ENCODE measurements at places on chromosomes 4 and X. TPM values are rescaled to one million over a fixed set of nuclear protein-coding genes. Genes with fewer than 3 reads are reported as not detected.
A peak's percentile ranks its signal among the peaks of the same experiment; 100 is the strongest.

The RHOXF1 gene
- total RNA-seq, result not detected

DNA sequence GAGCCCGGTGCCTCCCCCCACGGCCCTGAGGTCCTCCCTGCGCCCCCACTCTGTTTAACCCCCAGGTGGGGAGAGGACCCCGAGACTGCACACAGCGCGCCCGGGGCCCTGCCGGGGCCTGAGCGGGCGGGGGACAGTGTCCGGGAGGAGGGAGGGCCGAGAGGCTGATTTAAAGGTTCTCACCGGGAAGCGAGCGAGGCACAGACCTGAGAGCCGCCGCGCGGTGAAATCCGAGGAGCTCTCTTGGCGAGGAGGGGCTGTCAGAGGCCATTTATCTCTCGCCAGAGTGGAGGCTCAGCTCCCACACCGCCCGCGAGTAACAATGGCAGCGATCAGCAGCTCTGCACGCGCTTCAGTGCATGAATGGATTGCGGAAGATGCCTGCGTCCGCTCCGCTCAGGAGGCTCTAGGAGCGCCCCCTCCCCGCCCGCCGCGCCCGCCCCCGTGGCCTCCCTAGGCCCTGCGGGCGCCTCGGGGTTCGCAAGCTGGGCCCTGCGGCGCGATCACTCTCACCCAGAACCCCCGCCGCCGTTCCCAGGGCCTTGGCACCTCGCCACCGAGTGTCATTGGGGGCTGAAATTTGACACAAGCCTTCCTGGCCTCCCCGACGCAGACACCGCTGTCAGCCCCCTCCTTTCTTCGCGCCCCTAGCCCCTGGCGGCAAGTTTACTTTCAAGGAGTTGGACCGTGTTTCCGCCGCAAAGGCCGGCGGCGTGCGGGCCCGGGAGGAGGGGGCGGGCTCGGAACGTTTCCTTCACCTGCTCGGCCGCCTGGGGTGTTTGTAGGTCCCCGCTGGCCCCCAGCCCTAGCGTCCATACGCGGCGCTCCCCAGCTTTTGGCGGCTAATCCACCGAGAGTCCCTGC is 48.7 kb upstream of the BCOR start:
- H3K4me1 ChIP-seq, result peaks cover 10% of the 10 kb centered on the region
- H3K4me3 ChIP-seq, result peak overlapping the region; percentile 27
- no peak for DNase-seq

GRCh38 chr4:13171292-13172057 is 312.7 kb downstream of the RAB28 start:
- no peak overlapping the region for H3K27ac ChIP-seq
- H3K4me3 ChIP-seq, result no peak overlapping the region
- H3K4me1 ChIP-seq, result no peaks in the 10 kb centered on the region
- no peaks in the 10 kb centered on the region for H3K27me3 ChIP-seq
- H3K36me3 ChIP-seq, result no peaks in the 10 kb centered on the region

The PPAT gene
- 52.9 TPM for total RNA-seq

DNA sequence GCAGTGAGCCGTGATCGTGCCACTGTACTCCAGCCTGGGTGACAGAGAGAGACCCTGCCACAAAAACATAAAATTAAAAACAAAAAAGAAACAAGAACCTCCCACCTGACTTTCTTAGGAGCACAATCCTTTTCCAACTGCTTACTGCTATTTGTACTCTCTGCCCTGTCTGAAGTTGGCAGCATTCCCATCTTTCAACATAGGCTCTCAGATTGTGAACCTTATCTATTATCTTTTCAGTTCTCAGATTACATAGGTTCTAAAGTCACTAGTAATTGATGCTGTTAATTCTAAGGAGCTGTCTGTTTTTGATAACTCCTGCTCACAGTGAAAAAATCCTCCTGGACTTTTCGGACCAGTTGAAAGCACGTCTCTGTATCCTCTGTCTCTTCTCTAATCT is 812.2 kb upstream of the CT83 start:
- no peaks in the 10 kb centered on the region for H3K4me1 ChIP-seq
- no peaks in the 10 kb centered on the region for H3K27me3 ChIP-seq
- DNase-seq, result no peak
- H3K36me3 ChIP-seq, result peaks cover 5% of the 10 kb centered on the region
- no peak overlapping the region for H3K27ac ChIP-seq

DNA sequence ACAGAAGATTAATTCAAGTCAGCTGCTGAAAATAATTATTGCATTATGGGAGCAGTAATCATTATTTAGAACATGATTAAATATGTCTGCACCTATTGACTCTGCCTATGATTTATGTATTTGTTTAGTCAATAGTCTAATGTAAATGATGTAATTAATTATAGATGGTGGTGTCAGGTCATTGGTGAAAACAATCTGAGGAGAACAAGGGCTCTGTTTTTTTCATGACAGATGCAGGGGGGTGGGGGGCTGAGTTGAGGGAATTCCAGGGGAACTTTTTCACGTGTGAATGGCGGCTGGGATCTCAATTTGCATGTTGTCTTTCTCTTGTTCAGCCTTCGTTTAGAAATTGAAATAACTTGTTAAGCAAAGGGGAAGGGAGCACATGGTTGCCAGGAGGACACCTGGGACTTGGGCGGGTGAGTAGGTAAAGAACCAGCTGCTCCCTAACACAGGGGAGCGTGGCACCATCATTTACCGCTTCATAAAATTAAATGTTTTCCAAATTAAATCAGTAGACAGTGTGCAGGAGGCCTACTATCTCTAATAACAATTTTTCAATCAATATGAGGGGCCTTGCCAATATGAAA is 65.4 kb downstream of the NKX6-1 start:
- no peak overlapping the region for H3K27ac ChIP-seq
- H3K4me1 ChIP-seq, result no peaks in the 10 kb centered on the region
- no peak for DNase-seq
- no peaks in the 10 kb centered on the region for H3K27me3 ChIP-seq
- H3K36me3 ChIP-seq, result no peaks in the 10 kb centered on the region
- H3K4me3 ChIP-seq, result no peak overlapping the region

- no peak for DNase-seq
- H3K4me1 ChIP-seq, result no peaks in the 10 kb centered on the region
- no peaks in the 10 kb centered on the region for H3K36me3 ChIP-seq
- H3K4me3 ChIP-seq, result no peak overlapping the region
- H3K27ac ChIP-seq, result no peak overlapping the region
These were observed 16.9 kb downstream of the RASSF6 start for GRCh38 chr4:73603271-73603710.

GRCh38 chrX:108304210-108304609 is 134.0 kb downstream of the COL4A6 start:
- no peak for DNase-seq
- H3K36me3 ChIP-seq, result no peaks in the 10 kb centered on the region
- H3K4me1 ChIP-seq, result no peaks in the 10 kb centered on the region
- H3K4me3 ChIP-seq, result no peak overlapping the region

The S100P gene
- total RNA-seq, result 5.1 TPM

GRCh38 chr4:141995056-141995455 is 358.7 kb downstream of the IL15 start:
- no peaks in the 10 kb centered on the region for H3K4me1 ChIP-seq
- H3K4me3 ChIP-seq, result no peak overlapping the region
- no peak overlapping the region for H3K27ac ChIP-seq
- H3K27me3 ChIP-seq, result no peaks in the 10 kb centered on the region
- H3K36me3 ChIP-seq, result peaks cover 3% of the 10 kb centered on the region

GRCh38 chr4:125546272-125546671 is 231.5 kb downstream of the FAT4 start:
- no peaks in the 10 kb centered on the region for H3K36me3 ChIP-seq
- no peaks in the 10 kb centered on the region for H3K27me3 ChIP-seq
- H3K4me3 ChIP-seq, result no peak overlapping the region
- H3K27ac ChIP-seq, result no peak overlapping the region

The NRK gene
- not detected for total RNA-seq

The PABPC5 gene
- total RNA-seq, result not detected

The GPC3 gene
- not detected for total RNA-seq

The MOB1B gene
- 17.8 TPM for total RNA-seq

GRCh38 chr4:100823066-100823992 is 305.5 kb upstream of the EMCN start:
- peaks cover 2% of the 10 kb centered on the region for H3K27me3 ChIP-seq
- no peak overlapping the region for H3K27ac ChIP-seq
- H3K4me1 ChIP-seq, result no peaks in the 10 kb centered on the region
- no peaks in the 10 kb centered on the region for H3K36me3 ChIP-seq

DNA sequence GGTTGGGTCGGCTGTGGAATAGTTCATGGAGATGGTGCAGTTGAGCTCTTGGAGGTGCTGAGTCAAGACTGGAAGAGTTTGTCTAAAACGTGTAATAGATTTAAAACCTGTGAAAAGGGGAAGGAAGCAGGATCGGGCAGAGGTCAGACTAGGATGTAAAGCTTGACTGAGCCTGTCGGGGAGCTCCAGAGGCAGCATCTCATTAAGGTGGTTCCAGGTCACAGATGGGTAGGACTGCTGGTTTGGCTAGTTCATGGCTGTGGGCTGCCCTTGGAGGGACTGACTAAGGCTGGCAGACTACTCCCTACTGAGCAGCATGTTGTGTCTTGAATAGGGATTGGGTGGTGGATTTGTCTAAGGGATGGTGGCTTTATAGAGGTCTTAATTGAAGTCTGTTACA is 28.4 kb upstream of the WDR1 start:
- peaks cover 13% of the 10 kb centered on the region for H3K27me3 ChIP-seq
- no peak overlapping the region for H3K27ac ChIP-seq
- no peak for DNase-seq
- H3K4me1 ChIP-seq, result no peaks in the 10 kb centered on the region
- H3K36me3 ChIP-seq, result no peaks in the 10 kb centered on the region
- no peak overlapping the region for H3K4me3 ChIP-seq

The SAT1 gene
- 135 TPM for total RNA-seq

The CT45A3 gene
- not detected for total RNA-seq

The KLHL4 gene
- total RNA-seq, result not detected

DNA sequence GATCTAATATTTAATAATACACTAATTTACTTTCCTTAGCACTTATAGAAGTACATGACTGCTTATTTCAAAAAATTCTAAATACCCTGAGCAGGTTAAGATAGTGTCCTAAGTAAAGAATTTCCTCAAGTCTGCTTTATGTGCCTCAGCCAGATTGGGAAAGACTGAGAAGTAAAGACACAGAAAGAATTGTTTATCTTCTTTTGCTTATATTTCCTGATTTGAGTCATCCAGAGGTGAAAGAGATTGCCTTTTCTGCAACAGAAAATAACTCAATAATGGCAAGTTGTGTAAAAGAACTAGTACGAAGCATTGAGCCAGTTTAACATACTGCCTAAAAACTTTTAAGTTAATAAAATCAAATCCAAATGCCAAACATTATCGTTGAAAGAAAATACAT is 45.0 kb downstream of the NAF1 start:
- no peak overlapping the region for H3K4me3 ChIP-seq
- H3K36me3 ChIP-seq, result peaks cover 14% of the 10 kb centered on the region
- H3K27me3 ChIP-seq, result no peaks in the 10 kb centered on the region
- H3K4me1 ChIP-seq, result no peaks in the 10 kb centered on the region

The CABS1 gene
- total RNA-seq, result not detected

DNA sequence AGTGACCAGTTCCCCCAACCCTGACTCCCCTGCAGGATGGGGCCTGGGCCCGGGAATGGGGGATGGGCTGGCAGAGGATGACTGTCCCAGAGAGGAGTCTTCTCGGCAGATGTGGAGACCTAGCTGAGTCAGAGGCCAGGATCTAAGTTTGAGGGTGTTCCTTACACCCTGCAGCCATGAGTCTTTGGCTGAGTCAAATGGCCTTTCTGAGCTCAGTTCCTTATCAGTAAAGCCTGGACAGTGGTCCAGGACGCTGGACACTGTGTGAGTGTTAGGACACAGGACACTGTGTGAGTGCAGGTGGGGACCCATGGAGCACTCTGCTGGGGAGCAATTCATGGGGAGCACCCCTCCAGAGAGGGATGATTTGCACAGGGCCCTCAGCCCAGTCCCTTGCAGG is 5.0 kb downstream of the IL9R start:
- H3K27ac ChIP-seq, result no peak overlapping the region
- H3K27me3 ChIP-seq, result no peaks in the 10 kb centered on the region
- no peak for DNase-seq
- no peak overlapping the region for H3K4me3 ChIP-seq
- peaks cover 19% of the 10 kb centered on the region for H3K4me1 ChIP-seq
- H3K36me3 ChIP-seq, result no peaks in the 10 kb centered on the region

The AVPR2 gene
- total RNA-seq, result not detected

The NOP14 gene
- 136 TPM for total RNA-seq

DNA sequence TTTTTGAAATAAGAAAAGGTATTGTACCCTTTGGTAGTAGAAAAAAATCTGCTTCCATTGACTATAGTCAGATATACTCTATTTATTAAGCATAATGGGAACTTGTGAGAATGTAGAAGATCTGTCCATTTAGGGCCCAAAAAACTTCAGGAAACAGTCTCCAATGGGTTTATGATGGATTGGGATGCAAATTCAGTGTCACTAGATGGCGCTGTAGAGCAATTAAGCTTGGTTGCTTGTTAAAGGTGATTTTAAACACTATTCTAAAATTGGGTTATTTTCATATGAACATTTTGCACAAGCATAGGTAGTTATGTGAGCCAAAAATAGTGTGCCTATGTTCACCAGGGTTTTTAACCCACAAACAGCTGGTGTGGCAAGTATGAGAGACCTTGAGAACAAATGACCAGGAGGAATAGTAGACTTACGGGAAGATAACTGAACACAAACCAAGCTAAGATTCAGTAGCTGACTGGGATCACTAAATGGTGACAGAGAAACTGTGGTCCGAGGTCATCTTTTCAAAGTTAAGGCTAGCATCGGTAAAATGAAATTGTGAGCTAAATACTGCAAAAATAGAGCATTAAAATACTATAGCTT is 80.3 kb upstream of the LSM6 start:
- H3K4me1 ChIP-seq, result no peaks in the 10 kb centered on the region
- H3K27ac ChIP-seq, result no peak overlapping the region
- no peak for DNase-seq

DNA sequence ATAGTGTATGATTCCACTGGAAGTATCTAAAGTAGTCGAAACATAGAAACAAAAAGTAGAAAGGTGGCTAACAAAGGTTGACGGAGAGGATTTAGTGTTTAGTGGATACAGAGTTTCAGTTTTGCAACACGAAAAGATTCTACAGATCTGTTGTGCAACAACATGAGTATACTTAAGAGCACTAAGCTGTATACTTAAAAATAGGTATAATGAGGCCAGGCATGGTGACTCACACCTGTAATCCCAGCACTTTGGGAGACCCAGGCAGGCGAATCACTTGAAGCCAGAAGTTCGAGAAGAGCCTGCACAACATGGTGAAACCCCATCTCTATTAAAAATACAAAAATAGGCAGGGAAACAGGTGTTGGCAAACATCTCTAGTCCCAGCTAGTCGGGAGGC is 7.9 kb upstream of the ATRX start:
- no peak overlapping the region for H3K27ac ChIP-seq
- DNase-seq, result no peak
- H3K4me1 ChIP-seq, result no peaks in the 10 kb centered on the region

- H3K4me3 ChIP-seq, result no peak overlapping the region
- DNase-seq, result no peak
- no peaks in the 10 kb centered on the region for H3K4me1 ChIP-seq
These were observed 14.0 kb upstream of the KIAA0232 start for GRCh38 chr4:6768539-6768905.

The NPY5R gene
- not detected for total RNA-seq

Measured in natural killer cell treated with Interleukin-12 subunit alpha and Interleukin-12 subunit beta and Interleukin-15 and Interleukin-18, amount 100 ng/mL, for 72 hours (primary cell).